Progenitor cell of endocrine pancreas (in vitro differentiated cells): ENCODE measurements at places on chromosomes 2 and 18. TPM values are rescaled to one million over a fixed set of nuclear protein-coding genes. Genes with fewer than 3 reads are reported as not detected.

DNA sequence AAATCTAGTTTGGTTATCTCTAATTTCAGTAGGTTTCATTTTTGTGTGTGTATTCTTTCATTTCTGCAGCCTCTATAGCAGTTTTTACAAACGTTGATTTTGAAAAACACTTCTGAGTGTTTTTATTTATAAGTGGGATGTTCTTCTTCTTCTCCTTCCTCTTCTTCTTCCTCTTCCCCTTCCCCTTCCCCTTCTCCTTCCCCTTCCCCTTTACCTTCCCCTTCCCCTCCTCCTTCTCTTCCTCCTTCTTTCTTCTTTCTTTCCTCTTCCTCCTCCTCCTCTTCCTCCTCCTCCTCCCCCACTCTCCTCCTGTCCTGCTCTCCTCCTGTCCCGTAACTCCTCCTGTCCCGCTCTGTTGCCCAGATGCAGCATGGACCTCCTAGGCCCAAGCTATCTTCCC is 4.2 kb downstream of the UGGT1 start:
- DNase-seq, result no peak
- H3K27me3 ChIP-seq, result no peaks in the 10 kb centered on the region
- no peaks in the 10 kb centered on the region for H3K36me3 ChIP-seq
- peaks cover 9% of the 10 kb centered on the region for H3K4me1 ChIP-seq

DNA sequence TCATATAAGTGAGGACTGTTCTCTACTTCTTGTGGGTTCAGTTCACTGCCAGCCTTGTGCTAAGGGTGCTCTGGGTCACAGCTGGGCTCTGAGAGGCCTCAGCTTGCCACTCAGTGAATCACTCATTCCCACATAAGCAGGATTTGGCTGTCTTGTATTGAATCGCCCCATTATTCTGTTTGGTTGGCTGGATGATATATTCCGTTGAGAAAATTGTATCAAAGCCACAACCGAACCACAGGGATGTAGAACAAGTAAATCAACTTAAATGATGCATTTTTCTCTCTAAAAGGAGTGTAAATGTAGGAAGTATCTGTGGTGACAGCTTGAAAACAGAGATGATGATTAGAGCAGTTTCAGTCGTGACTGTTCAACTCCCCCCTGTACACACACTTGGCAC is 39.6 kb downstream of the TTC39C start:
- H3K27me3 ChIP-seq, result no peaks in the 10 kb centered on the region
- H3K4me3 ChIP-seq, result no peak overlapping the region
- no peak for DNase-seq
- peaks cover 39% of the 10 kb centered on the region for H3K4me1 ChIP-seq

DNA sequence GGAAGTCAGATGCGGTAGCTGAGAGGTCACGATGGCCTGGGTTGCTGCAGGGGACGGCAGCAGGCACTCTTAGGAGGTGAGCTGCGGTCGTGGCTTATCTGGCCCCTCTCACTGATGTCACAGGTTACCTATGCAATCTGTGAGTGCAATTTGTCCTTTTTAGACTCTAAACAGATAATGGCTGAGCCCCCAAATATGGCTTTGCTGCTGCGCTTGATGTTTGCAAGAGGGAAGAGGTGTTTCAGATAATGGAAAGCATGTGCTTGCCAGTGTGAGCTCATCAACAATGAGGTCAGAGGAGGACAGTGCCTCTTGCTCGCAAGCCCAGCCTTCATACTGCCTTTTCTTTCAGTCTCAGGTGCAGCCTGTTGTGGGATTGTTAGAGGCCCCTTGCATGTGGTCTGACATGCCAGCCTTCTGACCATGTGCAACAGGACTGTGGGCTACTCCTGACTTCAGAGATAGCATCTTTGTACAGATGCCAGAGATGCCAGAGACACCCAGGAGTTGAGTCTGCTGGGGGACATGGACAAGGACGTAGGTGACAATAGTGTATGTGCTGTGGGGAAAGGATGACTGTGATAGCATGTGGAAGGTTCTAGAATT is 151.3 kb downstream of the TANC1 start:
- H3K4me1 ChIP-seq, result peaks cover 32% of the 10 kb centered on the region
- H3K36me3 ChIP-seq, result peaks cover 11% of the 10 kb centered on the region
- DNase-seq, result no peak
- H3K4me3 ChIP-seq, result peak overlapping the region; percentile 22
- peak overlapping the region; percentile 95 for H3K27ac ChIP-seq

DNA sequence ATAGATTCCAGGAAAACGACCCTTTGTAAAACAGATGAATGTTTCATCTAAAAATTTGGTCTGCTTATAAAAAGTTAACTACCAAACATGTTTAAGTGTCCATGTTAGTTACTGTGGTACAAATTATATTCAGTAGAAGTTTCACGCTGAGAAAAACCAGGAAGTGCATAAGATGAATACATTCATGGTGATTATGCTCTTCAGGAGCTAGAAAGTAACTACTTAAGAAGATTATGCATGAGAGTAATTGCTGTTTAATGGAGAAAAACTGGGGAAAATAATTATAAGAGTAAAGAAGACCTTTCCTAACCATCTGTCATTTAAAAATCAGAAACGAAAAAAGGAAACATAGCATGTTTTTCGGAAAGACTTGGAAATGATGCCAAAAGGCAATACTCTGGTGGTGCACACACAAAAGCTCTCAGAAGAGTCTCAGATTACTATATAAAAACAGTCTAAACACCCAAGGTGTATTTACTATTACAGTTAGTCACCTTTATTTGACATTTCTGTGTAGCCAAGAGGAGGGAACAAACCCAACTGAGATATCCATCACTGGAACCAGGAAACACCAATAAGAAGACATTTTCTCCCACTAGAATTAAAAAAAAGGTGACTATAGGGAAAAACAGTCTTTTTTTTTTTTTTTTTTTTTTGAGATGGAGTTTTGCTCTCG is 38.8 kb upstream of the METTL21A start:
- no peak overlapping the region for H3K27ac ChIP-seq
- H3K36me3 ChIP-seq, result no peaks in the 10 kb centered on the region
- no peak overlapping the region for H3K4me3 ChIP-seq
- H3K4me1 ChIP-seq, result peaks cover 4% of the 10 kb centered on the region
- no peaks in the 10 kb centered on the region for H3K27me3 ChIP-seq

- peaks cover 2% of the 10 kb centered on the region for H3K27me3 ChIP-seq
- no peaks in the 10 kb centered on the region for H3K36me3 ChIP-seq
- DNase-seq, result no peak
- H3K4me1 ChIP-seq, result peaks cover 4% of the 10 kb centered on the region
- H3K27ac ChIP-seq, result no peak overlapping the region
- no peak overlapping the region for H3K4me3 ChIP-seq
Observed at GRCh38 chr2:124586210-124586609, 561.1 kb downstream of the CNTNAP5 start.

GRCh38 chr2:128772671-128773070 is 454.0 kb upstream of the HS6ST1 start:
- peaks cover 35% of the 10 kb centered on the region for H3K27me3 ChIP-seq
- no peaks in the 10 kb centered on the region for H3K36me3 ChIP-seq
- no peak overlapping the region for H3K4me3 ChIP-seq
- H3K4me1 ChIP-seq, result peaks cover 2% of the 10 kb centered on the region

GRCh38 chr2:74653589-74653984 is 460 bp upstream of the SEMA4F start:
- peaks cover 26% of the 10 kb centered on the region for H3K27me3 ChIP-seq
- DNase-seq, result no peak

DNA sequence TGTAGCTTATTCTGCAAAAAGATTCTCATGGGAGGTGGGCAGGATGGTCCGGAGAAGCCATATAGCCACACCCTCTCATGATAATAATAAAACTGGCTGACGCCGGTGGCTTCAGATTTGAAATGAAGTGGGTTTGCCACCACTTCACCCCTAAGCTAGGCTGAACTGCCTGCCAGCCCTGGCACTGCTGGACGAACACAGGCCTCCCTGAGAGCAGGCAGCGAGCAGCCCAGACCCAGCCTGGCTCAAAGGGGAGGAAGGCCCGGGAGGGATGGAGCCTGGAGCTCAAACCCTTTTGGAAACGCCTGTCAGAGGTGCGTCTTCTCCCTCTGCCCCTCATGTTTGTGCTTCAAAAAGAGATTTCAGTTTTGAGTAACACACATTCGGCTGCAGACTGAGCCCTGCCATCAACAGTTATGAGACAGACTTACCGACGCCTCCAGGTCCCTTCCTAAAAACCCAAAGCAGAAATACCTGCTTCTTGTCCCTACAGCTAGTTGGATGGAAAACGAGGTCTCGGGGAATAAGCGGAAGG is 71.1 kb upstream of the HPCAL1 start:
- H3K27me3 ChIP-seq, result peaks cover 32% of the 10 kb centered on the region
- H3K4me3 ChIP-seq, result no peak overlapping the region
- no peak overlapping the region for H3K27ac ChIP-seq
- H3K4me1 ChIP-seq, result peaks cover 33% of the 10 kb centered on the region
- no peak for DNase-seq

DNA sequence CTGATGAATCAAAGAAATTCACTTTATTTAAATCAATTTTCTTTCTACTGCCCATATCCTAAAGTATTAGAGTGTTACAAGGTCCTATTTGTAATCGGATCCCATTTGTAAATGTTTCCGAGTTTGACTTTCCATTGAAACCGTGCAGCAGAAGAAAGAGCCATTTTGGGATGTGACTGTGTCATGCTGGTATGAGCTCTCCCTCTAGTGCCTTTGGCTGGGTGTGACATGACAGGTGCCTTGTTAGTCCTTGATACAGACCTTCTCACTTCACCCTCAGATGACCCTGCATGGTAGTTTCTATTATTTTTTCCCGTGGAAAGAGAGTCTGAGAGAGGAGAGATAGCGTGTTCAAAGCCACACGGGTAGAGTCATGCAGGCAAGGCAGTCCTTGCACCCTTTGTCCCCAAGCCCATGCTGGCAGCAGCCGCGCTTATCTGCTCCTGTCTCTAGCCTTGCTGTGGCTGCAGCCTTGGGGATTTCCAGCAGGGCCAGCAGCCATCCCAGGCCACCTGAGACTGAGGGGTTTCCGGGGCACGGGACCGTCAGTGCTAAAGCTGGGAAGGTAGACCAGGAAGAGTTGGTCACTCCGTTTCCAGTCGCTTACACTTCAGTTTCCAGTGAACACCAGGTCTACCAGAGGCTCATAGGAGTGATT is 21.4 kb downstream of the CHMP1B start:
- H3K4me1 ChIP-seq, result no peaks in the 10 kb centered on the region
- H3K4me3 ChIP-seq, result no peak overlapping the region
- peaks cover 10% of the 10 kb centered on the region for H3K36me3 ChIP-seq
- no peaks in the 10 kb centered on the region for H3K27me3 ChIP-seq
- DNase-seq, result no peak

- no peak overlapping the region for H3K27ac ChIP-seq
- DNase-seq, result no peak
Observed at GRCh38 chr2:176534798-176535466, 265.7 kb downstream of the MTX2 start.

DNA sequence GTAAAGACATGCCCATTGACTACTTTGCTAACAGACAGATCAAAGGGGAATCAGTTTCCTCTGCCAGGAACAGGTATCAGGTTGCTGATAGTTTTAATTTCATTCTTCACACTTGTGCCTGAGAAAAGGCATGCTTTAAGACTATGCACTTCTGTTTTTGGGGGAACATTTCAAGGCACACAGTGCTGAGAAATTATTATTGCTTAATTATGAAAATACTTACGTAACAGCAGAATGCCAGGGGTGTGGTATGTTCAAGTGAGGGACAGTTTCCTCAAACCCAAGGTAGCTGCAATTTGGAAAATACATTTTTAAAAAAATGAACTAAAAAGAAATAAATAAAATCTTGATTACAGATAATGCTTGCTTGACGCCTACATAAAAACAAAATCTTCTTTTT is 1746.1 kb upstream of the PIK3C3 start:
- no peak overlapping the region for H3K27ac ChIP-seq
- peaks cover 4% of the 10 kb centered on the region for H3K4me1 ChIP-seq
- no peaks in the 10 kb centered on the region for H3K36me3 ChIP-seq
- DNase-seq, result no peak
- H3K27me3 ChIP-seq, result no peaks in the 10 kb centered on the region
- no peak overlapping the region for H3K4me3 ChIP-seq

DNA sequence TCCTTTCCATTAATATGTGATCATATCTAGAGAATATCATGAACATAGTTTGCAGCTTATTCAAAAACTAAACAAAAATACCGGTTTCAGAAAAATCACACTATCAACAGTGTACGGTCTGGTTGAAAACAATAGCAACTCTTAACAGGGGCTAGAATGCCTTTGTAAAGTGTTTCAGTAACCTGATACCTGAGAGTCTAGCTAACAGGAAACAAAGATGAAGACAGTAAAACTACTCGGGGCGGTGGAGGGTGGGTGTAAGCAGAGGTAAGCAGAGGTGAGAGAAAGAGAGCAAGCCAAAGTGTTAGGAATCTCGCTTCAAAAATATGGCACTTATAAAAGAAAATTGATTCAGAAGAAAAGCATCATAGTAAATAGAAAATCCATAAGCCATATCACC is 109.0 kb upstream of the RGPD4 start:
- H3K27ac ChIP-seq, result no peak overlapping the region
- H3K4me3 ChIP-seq, result no peak overlapping the region
- no peak for DNase-seq
- H3K27me3 ChIP-seq, result no peaks in the 10 kb centered on the region
- peaks cover 9% of the 10 kb centered on the region for H3K4me1 ChIP-seq

GRCh38 chr2:163341426-163341825 is 394.4 kb downstream of the FIGN start:
- no peaks in the 10 kb centered on the region for H3K36me3 ChIP-seq
- no peak overlapping the region for H3K4me3 ChIP-seq
- no peaks in the 10 kb centered on the region for H3K4me1 ChIP-seq

GRCh38 chr18:24488824-24489493 is 28.5 kb downstream of the HRH4 start:
- H3K4me1 ChIP-seq, result peaks cover 2% of the 10 kb centered on the region
- H3K27me3 ChIP-seq, result no peaks in the 10 kb centered on the region
- H3K36me3 ChIP-seq, result no peaks in the 10 kb centered on the region

DNA sequence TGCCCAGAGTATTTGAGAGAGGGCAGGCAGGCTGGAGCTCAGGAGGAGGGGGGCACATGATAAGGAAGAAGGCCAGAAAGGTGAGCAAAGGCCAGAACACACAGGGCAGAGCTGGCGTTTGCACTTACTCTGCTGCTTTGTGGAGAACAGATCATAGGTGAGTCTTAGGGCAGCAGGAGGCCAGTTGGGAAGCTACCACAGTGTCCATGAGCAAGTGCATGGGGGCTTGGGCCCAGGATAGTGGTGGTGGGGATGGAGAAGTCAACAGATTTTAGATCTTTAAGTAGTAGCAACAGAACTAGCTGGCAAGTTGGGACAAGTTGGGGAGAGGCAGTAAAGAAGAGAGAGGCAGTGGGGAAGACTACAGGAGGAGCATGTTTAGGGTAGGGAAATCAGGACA is 168.0 kb downstream of the ANTXR1 start:
- no peak overlapping the region for H3K4me3 ChIP-seq
- no peak overlapping the region for H3K27ac ChIP-seq
- H3K27me3 ChIP-seq, result no peaks in the 10 kb centered on the region
- peaks cover 9% of the 10 kb centered on the region for H3K36me3 ChIP-seq

- H3K36me3 ChIP-seq, result no peaks in the 10 kb centered on the region
- peaks cover 3% of the 10 kb centered on the region for H3K27me3 ChIP-seq
- no peak overlapping the region for H3K27ac ChIP-seq
Observed at GRCh38 chr2:221608442-221608841, 36.3 kb upstream of the EPHA4 start.

Gene TGFA
- 3.0 and 3.8 TPM in 2 replicates for total RNA-seq

Gene ERMN
- total RNA-seq, result 0.22 TPM in 1 of 2 replicates, not detected in the other

Gene ASNSD1
- total RNA-seq, result 38.2 and 38.6 TPM in 2 replicates

Gene RNU2-63P
- 2.8 TPM in 1 of 2 replicates, not detected in the other for total RNA-seq

Gene KIF1A
- 132 and 140 TPM in 2 replicates for total RNA-seq

Gene CRYBA2
- total RNA-seq, result 24.4 and 30.1 TPM in 2 replicates

Gene OTOS
- not detected in 2 replicates for total RNA-seq

Gene MC4R
- total RNA-seq, result not detected in 2 replicates
